Left ventricle myocardium inferior (tissue), 1 donor: ENCODE measurements at places on chromosomes 2 and 18. TPM values are rescaled to one million over a fixed set of nuclear protein-coding genes. Genes with fewer than 3 reads are reported as not detected.
A peak's percentile ranks its signal among the peaks of the same experiment; 100 is the strongest.

DNA sequence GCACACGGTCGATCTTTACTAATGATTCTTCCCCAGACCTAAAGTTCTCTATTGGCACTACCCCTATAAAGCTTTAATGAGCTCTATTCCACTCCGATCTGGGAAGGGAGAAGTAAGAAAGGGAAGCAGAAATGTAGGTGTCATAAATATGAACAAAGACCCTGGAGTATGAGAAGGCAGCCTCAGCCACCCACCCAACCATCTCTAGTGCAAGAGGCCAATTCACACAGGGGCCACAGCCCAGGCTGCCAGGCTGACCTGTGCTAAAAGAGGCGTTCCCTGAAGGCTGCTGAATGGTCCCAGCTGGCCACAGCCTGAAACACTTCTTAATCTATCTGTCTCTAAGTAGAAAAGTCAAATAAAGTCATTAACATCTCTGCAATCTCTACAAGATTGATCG lies 60.1 kb upstream of the ACTR3 start:
- H3K36me3 ChIP-seq: no peaks in the 10 kb centered on the region
- H3K4me1 ChIP-seq: no peaks in the 10 kb centered on the region
- no peak overlapping the region for H3K27ac ChIP-seq
- DNase-seq: no peak

GRCh38 chr2:25304321-25304720 lies 37.4 kb downstream of the DNMT3A start:
- H3K27me3 ChIP-seq: no peaks in the 10 kb centered on the region
- peaks cover 8% of the 10 kb centered on the region for H3K36me3 ChIP-seq
- no peak for DNase-seq
- H3K4me3 ChIP-seq: no peak overlapping the region
- no peak overlapping the region for H3K27ac ChIP-seq

- peak overlapping the region; percentile 95 for H3K27ac ChIP-seq
- peaks cover 56% of the 10 kb centered on the region for H3K4me1 ChIP-seq
- no peak for DNase-seq
These were observed 232.7 kb upstream of the SMAD2 start for GRCh38 chr18:48162956-48163737.

GRCh38 chr2:175293195-175293594 lies 111.7 kb upstream of the ATP5MC3 start:
- no peaks in the 10 kb centered on the region for H3K36me3 ChIP-seq
- no peaks in the 10 kb centered on the region for H3K4me1 ChIP-seq
- H3K4me3 ChIP-seq: no peak overlapping the region
- H3K27ac ChIP-seq: no peak overlapping the region
- H3K27me3 ChIP-seq: peaks cover 70% of the 10 kb centered on the region

GRCh38 chr2:172427990-172428831 lies 825 bp downstream of the ITGA6 start:
- H3K4me3 ChIP-seq: peak overlapping the region; percentile 73
- H3K27ac ChIP-seq: peak overlapping the region; percentile 90
- H3K36me3 ChIP-seq: no peaks in the 10 kb centered on the region
- peak; percentile 48 for DNase-seq

- H3K27ac ChIP-seq: no peak overlapping the region
- H3K36me3 ChIP-seq: peaks cover 57% of the 10 kb centered on the region
- no peaks in the 10 kb centered on the region for H3K27me3 ChIP-seq
- DNase-seq: no peak
These were observed 30.0 kb downstream of the ATOH8 start for GRCh38 chr2:85783796-85784195.

- H3K4me1 ChIP-seq: no peaks in the 10 kb centered on the region
- no peak for DNase-seq
- H3K36me3 ChIP-seq: no peaks in the 10 kb centered on the region
These were observed 108.1 kb downstream of the MYT1L start for GRCh38 chr2:2222931-2223330.

Gene SDC1
- total RNA-seq: 0.41 TPM

Gene DSC2
- total RNA-seq: 24.5 TPM

Gene AGXT
- not detected for total RNA-seq
